ENCODE measurements at places on chromosomes 7 and 10.

GRCh38 chr10:102620591-102621442 lies 23.5 kb upstream of the TRIM8 start:
- DNase-seq, result no peak

DNA sequence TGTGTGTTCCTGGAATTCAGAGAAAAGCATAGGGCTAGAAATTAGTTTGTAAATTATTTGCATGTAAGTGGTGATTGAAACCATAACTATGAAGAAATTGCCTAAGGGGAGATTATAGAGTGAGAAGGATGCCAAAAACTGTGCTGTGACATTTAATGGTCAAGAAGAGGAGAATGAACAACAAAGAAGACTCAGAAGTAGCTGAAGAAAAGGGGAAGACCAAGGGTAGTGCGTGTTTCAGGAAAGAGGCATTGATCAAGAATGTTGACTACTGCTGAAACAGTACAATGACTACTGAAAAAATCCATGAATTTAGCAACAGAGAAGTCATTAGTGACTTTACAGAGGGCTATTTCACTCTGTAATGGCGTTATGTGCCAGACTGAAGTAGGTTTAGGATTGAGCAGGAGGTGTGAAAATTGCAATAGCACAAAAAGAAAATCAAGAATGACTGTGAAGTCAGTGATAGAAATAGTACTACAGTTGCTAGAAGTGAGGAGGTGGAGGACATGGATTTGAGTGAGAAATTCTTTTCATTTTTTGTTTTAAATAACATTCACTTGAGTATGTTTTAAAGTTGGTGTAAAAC lies 28.9 kb upstream of the SAMD9L start:
- DNase-seq, result no peak

GRCh38 chr10:7945469-7946187 lies 108.9 kb upstream of the GATA3 start:
- no peak for DNase-seq

DNA sequence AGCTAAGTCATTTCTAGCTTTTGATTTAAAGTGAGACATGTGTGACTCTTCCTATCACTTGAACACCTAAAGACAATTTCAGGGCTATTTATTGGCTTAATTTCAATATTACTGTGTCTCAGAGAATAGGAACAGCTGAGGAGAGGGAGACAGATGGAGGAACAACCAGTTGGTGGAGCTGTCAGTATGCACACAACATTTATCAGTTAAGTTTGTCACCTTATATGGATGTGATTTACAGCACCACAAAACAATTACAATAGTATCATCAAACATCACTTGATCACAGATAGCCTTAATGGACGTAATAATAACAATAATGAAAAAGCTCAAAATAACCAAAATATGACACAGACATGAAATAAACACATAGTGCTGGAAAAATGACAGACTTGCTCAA lies 129.6 kb downstream of the NPSR1 start:
- no peak for DNase-seq

- no peak for DNase-seq
These were observed 12.5 kb downstream of the LIPA start for GRCh38 chr10:89238956-89239644.
